ENCODE measurements at places on chromosomes 1 and 21.
A peak's percentile ranks its signal among the peaks of the same experiment; 100 is the strongest.

DNA sequence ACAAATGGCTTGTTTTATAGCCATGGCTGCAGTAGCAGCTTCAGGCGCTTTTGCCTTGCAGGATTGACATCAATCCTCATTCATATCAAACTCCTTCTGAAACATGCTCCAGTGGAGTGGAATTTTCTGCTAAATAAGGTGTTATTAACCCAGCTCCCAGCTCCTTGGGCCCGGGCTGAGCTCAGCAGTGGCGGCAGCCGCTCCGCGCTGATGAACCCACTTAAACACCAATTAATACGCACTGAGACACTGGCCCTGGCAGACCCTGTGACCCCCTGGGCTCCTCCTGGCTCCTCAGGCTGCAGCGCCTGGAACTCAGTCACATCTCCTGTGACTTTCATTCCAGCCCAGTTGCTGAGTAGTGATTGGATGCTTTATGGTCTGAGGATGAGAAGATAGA lies 137.4 kb upstream of the GRIK3 start:
- DNase-seq, result no peak

DNA sequence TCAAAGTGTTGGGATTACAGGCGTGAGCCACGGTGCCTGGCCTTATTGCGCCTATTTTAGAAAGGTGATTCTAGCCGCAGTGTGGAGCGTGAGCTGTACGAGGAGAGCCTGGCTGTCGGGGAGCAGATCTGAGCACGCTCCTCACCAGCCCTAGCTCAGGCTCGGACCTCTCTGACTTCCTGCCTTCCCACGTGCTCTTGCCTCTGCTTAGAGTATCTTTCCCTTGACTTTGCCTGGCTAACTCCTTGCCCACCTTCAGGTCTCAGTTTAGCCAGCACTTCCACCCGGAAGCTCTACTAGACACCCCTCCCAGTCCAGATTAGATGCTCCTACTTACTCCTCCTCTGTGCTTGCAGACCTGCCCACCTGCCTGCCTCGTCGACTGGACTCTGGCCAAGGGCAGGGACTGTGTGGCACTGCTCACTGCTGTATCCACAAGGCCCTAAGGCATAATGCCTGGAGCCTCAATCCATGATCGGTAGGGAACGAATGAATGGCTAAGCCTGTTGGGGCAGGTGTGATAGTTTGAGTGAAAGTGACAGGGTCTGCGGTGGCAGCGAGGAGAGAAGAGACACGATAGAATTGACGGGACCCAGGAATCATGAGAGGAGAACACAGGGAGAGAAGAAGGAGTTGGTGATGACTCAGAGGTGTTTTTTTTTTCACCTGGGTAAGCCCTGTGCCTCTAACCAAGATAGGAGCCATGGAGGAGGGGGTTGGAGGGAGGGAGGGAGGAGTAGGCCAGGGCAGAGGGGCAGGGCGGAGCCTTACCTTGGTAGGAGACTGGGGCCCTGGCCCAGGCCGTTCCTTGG lies 28.1 kb upstream of the WASF2 start:
- DNase-seq, result no peak

DNA sequence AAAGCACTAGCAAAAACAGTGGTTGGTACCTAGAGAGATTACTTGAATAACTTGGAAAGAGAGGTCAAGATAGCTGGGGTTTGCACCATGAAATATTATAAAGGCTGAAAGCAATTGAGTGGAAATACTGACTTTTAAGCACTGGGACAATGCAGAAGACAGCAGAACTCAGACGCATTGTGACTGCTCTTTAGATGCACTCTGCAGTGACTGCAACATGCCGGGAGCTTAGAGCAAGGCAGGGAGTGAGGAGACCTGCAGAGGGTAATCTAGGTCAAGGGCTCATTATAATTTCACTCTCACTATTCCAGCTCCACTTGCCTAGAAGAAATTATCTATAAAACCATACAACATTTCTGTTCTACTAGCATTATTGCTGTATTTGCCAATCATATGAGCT lies 36.6 kb downstream of the OLFM3 start:
- no peak for DNase-seq

DNA sequence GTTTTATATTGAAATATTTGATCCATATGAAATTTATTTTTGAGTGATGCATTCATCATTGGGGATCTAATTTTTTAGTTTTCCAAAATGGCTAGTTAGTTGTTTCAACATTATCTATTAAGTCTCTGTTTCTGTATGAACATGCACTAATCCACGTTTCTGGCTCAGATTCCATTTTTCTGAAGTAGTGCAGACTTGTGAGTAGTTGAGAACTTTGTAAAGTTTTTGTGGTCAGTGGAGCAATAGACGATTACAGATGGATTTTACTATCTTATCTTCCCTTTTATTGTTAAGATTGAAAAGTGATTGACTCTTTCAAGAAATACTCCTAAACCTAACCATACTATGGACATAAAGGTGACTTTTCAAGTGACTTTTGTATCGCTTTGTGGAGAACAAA lies 16.7 kb downstream of the SOAT1 start:
- no peak for DNase-seq

- DNase-seq, result peak; percentile 52
These were observed 48.6 kb upstream of the TMEM125 start for GRCh38 chr1:43220905-43221778.

- DNase-seq, result peak; percentile 25
These were observed 42.4 kb downstream of the CRYAA start for GRCh38 chr21:43211072-43211759.

DNA sequence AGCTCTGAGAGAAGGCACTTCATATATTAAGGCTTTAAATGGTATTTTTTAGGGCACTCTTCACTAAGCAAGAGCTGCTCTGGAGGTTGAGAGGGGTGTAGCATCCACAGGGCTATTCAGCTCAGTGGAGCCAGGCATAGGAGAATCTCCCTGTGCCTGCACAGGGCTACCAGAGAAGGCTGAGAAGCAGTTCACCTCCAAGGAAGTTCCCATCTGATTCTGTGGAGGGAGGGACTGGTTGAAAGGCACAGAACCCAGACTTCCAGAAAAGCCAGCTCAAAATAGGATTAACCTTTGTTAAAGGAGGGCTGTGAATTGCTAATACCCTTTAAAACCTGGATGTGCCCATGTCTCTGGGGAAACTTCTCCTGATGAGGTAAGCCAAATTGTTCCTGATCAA lies 304.5 kb downstream of the TTLL7 start:
- DNase-seq, result no peak

GRCh38 chr1:105427543-105427942 lies 1628.9 kb upstream of the PRMT6 start:
- DNase-seq, result peak; percentile 16

DNA sequence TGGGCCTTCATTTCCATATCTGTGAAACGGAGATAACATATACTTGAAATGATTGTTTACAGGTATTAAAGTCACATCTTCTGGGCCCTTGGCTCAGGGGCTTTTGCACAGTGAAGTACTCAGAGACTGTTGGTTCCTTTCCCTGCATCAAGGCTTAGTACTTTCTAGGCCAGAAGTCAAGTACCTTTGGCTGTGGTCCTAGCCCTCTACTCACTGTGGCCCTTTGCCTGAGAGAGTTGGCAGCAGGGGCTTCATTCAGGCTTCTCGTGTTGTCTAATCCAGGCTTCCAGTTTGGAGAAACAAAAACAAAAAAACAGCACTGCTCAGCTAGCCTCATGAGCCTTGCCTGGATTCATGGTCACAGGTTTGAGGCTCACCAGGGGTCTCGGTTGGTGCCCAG lies 8.1 kb upstream of the DPH2 start:
- DNase-seq, result no peak

Data from RPMI8226 (cell line).